ENCODE measurements at places on chromosomes 2 and 18.

DNA sequence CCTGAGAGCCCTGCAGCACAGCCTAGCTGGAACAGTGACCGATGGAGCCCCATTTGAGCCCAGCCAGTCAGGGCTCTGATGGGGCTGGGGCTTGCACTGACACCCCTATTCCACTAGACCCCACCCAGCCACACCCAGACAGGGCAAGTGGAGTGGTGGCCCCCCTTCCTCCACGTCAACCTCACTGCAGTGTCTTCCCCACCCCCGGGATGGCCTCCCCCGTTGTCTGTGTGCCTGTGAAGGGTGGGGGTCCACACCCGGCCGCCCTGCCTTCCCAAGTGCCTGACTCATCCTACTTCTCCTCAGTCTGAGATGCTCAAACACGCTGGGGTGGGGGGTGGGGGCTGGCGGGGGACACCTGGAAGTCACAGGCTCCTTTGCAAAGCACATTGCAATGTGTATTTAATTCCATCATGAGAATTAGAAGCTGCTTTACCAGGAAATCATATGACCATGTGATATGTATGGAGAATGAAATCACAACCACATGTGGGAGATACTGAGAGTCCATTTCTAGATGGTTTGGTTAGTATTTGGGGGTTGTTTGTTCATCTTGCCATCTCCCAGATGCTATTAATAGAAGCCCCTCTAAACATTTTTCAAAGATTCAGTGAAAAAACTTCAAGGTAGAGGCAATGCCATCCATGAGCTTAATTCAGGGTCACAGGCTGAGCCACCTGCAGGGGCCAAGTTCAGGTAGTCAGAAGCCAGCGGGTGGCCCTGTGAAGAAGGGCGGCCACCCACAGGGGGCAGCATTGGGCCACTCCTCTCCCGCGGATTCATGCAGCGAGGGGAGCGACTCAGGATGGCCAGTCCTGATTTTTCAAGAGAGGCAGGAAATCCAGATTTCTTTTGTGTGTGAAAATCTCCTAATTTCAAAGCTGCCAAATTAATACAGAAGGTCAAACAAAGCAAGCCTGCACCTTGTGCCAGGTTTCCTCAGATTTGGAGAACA lies 22.7 kb upstream of the GMPPA start:
- no peak for DNase-seq

DNA sequence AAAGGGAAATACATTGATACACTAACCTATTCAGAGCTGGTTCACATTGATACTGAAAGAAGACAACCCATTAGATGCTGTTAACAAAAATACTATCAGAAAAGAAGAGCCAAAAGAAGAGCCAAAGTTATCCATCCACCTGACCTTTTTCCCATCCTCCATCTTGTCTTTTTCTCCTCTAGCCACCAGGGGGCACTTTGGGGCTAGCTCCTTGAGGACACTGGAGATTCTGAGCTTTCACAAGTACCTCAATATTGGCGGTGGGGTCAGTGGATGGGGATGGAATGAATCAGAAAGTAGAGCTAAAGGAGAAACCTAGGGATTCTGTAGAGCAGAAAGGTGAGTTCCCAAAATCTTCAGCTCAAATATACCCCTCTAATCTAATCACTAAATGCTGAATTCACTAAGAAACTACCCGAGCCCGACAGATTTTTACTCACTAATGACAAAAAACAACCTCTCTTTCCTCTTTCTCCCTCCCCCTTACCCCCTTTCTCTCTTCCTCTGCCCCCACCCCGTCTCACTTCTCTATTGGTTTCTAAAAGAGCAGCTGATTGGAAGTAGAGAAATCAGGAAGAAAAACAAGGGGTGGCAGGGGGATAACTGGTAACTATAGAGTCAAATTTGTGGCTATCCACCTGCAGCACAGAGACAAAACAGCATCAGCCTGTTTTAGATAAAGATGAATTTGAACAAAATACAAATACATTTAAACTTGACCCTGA lies 203.3 kb downstream of the TCF4 start:
- DNase-seq: no peak

- no peak for DNase-seq
Observed at GRCh38 chr2:70668432-70668831, 99.6 kb downstream of the ADD2 start.

- DNase-seq: no peak
Observed at GRCh38 chr2:179050755-179051154, 818 bp upstream of the CCDC141 start.

GRCh38 chr18:37445368-37445767 lies 120.2 kb downstream of the CELF4 start:
- DNase-seq: no peak

DNA sequence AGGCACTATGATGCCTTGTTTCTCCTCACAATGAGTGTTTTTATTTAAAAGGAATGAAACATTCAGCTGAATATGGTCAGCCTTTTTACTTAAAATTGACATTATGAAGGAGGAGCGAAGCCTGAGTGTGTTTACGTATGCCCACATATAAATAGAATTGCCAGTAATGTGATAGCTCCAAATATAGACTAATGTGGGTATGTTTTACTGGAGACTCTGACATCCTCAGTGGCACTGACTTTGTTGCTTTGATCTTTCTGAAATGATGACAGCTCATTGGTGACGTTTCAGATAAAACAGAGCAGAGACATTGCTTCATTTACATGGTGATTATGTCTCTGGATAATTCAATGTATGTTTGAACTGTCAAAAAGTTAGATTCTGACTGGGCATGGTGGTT lies 167.0 kb downstream of the MGAT5 start:
- no peak for DNase-seq

GRCh38 chr18:32877371-32877770 lies 104.5 kb upstream of the KLHL14 start:
- no peak for DNase-seq

GRCh38 chr2:228581731-228582130 lies 400.2 kb upstream of the SPHKAP start:
- no peak for DNase-seq

DNA sequence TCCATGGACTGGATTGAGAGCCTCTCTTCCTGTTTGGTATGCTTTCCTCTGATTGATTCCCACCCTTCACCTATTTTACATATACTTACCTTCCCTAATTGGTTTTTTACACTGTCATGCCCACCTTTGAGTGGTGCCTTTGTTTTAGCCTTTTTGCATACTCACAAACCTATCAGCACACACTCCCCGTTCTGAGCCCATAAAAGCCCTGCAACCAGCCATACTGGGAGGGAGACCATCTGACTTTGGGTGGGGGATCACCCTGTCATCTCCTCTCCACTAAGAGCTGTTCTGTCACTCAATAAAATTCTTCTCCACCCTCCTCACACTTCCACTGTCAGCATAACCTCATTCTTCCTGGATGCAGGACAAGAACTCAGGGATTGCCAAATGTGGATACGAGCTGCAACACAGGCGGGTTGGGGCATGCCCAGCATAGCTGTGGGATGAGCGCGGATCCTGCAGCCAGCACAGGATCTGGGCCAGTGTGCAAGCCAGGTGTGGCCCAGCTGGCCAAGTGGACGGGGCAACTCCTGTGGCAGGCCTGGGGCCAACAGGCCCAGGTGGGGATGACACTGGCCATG lies 9.4 kb upstream of the MOB1A start:
- no peak for DNase-seq

GRCh38 chr2:205290299-205290698 lies 392.0 kb upstream of the NRP2 start:
- no peak for DNase-seq

DNA sequence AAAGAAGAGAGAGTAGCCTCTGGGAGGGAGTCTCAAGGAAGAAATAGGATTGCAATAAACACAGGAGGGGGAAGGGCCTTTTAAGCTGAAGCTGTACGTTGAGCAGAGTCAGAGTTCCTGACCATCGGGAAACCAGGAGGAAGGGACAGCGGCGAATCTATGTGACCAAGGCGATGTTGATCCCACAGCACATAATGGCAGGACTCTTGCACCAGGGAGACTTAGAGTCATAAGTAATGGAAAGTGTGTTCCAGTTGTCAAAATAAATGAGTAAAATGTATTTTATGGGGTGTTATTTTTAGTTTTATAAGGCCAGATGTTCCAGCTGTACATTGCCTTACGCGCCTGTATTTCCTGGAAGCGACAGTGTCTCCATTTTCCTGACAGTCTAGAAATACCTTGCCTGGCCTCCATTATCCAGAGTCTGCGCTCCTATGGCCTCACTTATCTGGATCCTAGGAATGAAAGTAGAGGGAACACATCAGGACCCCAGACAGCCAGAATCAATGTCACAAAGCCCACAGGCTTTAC lies 152.8 kb upstream of the COPS8 start:
- no peak for DNase-seq

DNA sequence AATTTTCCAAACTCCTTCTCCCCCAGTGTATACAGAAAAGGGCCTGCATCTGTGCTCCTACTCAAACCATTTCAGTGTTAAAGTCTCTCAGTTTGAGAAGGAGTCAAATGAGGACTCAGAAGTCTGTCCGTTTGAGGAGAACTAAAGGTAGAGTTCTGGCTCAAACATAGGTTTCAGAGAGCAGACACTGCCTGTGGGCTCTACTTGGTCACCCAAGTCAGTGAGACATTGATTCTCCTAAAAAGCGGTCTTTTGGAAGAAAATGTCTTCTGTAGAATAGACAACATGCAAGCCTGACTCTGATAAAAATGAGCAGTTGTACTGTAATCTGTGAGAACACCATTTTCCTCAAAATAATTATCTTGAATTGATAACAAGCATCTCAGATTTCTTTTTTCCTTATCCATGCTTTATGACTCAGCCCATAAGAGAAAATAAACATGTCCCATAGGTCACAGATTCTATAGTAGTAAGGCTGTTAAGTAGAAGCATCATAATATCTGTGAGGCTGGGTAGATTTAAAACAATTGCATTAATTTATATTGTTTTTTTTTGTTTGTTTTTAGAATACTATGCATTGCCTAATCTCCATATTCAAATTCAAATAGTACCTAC lies 82.8 kb downstream of the ASXL3 start:
- DNase-seq: no peak

DNA sequence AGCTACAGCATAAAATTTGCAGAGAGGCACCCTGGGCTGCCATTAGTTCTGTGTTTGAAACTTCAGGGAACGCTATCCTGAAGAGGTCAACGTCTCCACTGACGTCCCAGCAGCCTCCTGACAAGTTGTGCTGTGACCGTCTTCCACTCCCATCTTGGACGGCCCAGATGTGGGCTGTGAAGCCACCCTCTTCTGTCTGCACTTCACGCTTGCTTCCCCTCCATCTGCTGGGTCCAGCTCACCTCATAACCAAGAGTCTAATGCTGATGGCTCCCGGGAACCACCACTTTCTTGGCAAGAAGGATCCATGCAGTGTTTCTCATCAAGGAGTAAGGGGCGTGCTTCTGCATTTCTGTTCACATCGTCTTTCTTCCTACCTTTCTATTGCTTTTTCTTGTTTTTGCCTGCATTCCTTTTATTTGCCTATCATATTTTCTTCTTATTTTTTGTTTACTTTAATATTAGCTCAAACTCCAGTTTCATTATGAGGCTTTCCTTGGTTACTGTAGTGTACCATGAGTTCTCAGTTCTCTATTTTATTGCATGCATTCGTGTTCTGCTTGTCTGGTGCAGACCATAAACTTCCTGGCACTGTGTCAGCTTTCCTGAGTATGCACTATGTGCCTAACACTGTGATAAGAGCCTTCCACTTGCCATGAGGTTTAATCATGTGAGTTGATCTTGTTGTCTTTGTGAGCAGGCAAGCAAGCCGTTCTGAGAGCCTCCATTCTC lies 631.8 kb upstream of the RAB6C start:
- no peak for DNase-seq

DNA sequence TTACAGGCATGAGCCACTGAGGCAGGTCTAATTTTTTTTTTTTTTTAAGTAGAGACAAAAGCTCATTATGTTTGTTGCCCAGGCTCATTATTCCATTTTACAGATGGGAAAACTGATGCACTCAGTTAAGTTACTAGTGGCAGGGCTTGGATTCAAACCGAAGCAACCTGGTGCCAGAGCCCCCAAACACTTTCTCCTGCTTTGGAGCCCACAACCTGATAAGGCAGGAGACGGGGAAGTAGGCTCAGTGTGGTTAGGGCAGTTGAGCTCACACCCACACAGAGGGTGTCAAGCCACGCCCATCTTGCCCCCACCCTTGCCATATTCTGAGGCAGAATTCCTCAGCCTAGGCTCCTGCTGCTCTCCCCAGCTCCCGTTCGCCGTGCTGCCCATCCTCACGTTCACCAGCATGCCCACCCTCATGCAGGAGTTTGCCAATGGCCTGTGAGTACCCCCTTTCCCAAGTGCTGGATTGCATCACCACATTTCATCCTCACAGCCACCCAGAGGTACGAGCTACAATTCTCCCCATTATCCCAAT lies 5.8 kb upstream of the CTDSP1 start:
- DNase-seq: no peak

GRCh38 chr18:5463831-5464230 lies 80.0 kb downstream of the EPB41L3 start:
- no peak for DNase-seq

DNA sequence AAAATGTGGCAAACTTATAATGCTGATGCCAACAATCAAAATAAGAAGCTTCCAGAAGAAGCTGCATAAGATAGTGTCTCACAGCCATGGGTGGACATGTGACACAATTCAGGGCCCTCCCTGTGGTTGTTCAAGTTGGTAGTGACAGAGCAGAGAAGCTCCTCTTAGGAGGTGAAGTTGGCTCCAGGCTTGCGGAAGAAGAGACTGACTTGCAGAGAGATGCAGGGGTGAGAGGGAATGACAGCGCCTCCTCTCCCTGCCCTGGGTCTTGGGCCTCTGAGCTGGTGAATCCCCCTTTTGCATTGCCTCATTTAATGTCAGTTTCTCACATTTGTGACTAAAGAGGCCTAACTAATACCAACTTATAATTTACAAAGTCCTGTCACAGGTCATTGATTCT lies 23.0 kb upstream of the RHOB start:
- no peak for DNase-seq

- no peak for DNase-seq
Observed at GRCh38 chr18:2049986-2050385, 521.3 kb downstream of the METTL4 start.

GRCh38 chr2:85446296-85447221 lies 28.0 kb downstream of the SH2D6 start:
- no peak for DNase-seq

GRCh38 chr2:105038383-105039061 lies 653 bp downstream of the MRPS9 start:
- no peak for DNase-seq

DNA sequence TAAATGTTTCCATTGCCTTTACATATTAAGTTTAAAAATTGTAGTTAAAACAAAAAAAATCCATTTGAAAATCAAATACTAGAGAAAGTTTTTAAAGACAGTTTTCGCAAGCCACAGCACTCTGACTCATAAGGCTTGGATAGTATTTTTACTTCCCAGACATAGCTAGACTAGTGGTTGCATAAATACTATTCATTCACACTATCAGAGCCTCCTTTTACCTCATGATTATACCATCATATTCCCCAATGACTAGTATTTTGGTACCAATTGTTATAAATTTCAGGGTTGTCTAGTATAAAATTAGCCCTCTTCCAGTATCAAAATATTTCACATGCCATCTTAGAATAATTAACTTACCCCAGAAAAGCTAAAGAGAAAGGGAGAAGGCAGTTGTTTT lies 393.5 kb downstream of the ERBB4 start:
- no peak for DNase-seq

DNA sequence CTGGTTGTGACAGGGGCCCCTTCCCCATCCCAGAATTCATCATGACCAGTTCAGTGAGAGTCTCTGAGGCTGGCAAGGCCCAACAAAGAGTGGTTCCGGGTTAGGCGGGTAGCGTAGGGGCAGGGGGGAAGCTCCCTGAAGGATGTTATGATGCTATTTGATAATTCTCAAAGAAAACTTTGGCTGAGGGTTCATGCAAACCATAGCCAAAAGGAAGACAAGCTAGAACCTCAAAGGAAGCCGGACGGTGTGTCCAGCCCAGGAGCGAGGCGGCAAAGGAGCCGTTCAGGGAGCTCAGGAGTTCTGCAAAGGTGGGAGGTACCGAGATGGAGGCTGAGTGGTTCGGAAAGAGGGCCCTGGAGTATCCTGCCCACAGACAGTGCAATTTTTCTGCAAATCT lies 226.8 kb upstream of the RAB6C start:
- no peak for DNase-seq
